NCI-H526 (cell line): ENCODE measurements at places on chromosomes 3 and 15.

DNA sequence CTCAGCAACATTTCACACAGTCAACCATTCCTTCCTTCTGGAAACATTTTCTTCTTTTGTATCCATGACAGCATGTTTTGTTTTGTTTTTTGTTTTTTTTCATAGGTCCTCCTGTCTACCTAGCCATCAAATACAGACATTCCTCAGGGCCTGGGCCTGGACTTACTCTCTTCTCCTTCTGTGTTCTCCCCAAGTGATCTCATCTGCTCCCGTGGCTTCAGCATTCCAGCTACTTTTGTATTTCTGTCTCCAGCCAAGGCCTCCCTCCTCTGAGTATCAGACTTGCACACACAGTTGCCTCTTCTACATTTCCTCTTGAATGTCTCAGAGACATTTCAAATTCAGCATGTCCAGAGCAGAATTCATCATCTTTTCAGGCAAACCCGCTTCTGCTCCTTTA, 82.4 kb downstream of the HCN4 start:
- DNase-seq = no peak

- DNase-seq = no peak
Measured at GRCh38 chr15:61097043-61097442, 132.1 kb downstream of the RORA start.

- peak; percentile 90 for DNase-seq
Measured at GRCh38 chr3:186107215-186108105, 1.4 kb downstream of the ETV5 start.

- peak; percentile 20 for DNase-seq
Measured at GRCh38 chr3:167066977-167067786, 312.9 kb downstream of the ZBBX start.

- peak; percentile 64 for DNase-seq
Measured at GRCh38 chr3:183895296-183895695, 10.6 kb upstream of the PARL start.

- DNase-seq = no peak
Measured at GRCh38 chr15:80659375-80659774, 35.7 kb upstream of the ABHD17C start.

- no peak for DNase-seq
Measured at GRCh38 chr3:100429187-100429716, 27.9 kb downstream of the LNP1 start.

- DNase-seq = no peak
Measured at GRCh38 chr15:25333049-25333448, 105.8 kb downstream of the UBE3A start.

- DNase-seq = no peak
Measured at GRCh38 chr3:17065881-17066280, 181.1 kb downstream of the PLCL2 start.

- no peak for DNase-seq
Measured at GRCh38 chr15:25087137-25087536, 132.3 kb downstream of the SNRPN start.

DNA sequence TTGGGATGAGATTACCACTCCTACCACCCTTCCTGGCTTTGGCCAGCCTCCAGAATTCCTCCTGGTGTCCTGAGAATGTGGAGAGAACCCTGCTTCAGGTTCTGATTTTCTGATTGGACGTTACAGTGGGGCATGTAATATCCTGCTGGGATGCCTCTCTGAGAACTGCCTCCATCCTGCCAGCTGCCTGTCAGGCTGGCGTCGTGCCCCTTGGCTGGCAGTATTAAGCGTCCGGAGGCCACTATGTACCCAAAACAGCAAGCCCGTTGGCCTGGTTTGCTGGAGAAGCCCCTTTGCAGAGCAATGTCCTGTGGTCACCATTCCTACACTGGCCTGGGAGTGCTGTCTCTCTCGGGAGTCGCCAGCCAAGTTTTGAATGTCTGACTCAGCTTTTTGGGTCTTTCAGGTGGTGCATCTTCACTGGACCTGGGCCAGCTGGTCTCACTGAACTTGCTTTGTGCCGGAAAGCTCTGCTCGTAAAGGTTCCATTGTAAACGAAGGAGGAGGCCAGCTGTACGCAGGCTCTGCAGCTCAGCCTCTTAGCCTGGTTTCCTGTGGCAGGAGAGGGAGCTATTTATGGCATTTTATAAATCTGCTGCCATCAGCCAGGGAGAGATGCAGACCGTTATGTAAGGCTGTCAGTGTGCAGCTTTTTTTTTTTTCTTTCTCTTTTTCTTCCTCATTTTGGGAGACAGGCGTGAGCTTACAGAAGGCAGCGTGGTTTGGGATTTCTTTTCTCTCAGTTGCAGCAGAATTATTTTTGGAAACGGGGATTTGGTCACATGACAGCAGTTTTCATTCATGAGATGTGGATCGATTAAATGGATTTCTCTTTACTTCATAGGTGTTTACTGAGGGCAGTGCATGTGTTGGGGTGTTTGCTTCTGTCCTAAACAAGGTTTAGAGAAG, 19.0 kb upstream of the TRAK1 start:
- DNase-seq = no peak

DNA sequence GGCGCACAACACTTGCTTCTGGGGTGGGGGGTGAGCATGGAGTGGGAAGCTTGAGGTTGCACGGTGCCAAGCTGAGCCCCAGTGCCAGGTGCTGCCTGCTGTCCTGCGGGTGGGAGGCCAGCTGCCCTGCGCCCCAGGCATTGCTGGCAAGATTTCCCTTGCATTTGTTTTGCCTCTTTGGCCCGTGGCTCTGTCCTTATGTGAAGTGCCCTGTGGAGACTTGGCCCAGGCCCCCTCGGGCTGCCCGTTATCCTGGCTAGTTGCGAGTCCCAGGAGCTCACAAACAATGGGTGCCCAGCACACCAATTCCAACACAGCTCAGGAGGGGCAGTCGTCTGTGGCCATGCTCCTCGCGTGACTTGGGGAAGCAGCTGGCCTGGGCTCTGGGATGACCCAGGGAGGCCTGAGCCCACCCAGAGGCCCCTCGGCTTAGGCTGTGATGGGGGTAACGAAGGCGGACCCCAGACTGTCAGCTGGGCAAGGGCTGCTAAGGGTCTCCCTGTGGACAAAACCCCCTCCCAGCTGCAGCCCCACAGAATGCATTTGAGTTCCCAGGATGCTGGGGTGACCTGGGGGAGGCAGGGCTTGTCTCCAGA, 5.9 kb downstream of the C3orf22 start:
- DNase-seq = no peak

- DNase-seq = no peak
Measured at GRCh38 chr3:5013021-5013906, 34.0 kb downstream of the BHLHE40 start.

GRCh38 chr3:133815386-133815785, 9.8 kb downstream of the SRPRB start:
- no peak for DNase-seq

- DNase-seq = no peak
Measured at GRCh38 chr3:134527037-134527436, 41.2 kb downstream of the CEP63 start.
